NCI-H1092 treated with DMSO at 0.1 percent for 48 hours (cell line): ENCODE measurements at places on chromosomes 6 and 20.

DNA sequence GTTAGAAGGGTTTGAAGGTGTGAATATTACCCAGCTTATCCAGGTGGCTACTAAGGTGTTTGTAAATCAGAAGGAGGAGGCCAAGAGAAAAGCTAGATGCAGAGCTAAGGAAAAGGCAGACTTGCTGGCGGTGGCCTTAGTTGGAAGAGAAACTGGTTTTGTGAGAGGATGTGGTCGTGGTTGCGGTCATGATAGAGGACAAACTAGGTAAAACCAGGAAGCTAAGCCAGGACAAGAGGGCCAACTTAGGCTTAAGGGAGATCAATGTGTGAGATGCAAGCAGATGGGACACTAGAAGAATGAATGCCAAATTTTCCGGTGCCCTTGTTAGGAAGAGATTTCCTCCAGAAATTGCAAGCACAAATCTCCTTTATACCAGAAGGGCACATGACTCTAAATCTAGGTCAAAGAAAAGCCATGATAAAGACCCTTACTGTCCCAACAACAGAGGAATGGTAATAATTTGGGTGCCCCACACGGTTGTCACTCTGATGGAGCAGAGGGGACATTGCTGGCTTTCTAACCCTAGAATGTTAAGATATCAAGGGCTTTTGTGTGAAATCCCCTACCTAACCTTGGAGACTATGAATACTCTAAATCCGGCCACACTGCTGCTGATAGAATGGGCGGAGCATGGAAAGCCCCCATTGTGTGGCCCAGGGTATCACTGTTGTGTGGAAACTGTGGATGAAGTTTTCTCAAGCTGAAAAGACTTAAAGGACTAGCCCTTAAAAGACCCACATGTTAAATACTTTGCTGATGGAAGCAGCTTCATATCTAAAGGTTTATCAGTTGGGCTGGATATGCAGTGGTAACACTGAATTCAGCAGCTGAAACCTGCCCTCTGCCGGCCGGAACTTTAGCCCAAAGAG, 7.8 kb downstream of the IL22RA2 start:
- peak; percentile 18 for DNase-seq

- no peak for DNase-seq
These were observed 5.6 kb downstream of the TRAM2 start for GRCh38 chr6:52571099-52571755.

GRCh38 chr6:151509048-151509447, 15.2 kb downstream of the CCDC170 start:
- no peak for DNase-seq

DNA sequence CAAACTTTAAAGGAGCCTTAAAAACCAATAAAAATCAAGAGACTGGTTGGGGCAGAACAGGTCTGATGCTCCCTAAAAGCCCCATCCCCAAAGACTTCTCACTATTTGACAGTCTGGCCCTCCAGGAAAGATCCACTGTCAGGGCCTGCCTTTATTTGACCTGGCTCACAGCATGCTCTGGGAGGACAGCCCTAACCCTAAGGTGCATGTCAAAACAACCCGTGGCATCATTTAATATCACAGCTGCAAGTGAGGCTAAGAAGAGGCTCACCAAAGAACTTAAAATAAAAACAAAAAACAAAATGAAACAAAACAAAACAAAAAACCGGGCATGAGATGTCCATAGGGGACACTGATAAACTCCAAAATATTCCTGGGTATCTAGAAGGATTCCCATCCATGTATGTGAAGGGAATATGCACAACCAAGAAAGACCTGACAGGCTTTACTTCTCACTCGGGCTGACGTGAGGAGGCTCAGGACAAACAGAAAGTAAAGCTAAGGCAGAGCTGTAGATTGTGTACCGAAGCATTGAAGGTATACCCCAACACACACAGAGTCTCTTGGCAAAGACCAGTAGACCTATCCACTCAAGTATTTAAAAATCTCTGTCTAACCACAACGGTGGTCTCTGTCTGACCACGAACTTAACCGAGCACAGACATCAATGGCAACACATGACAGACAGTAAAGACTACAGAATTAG, 57.3 kb downstream of the AHI1 start:
- DNase-seq: no peak
